Inflammatory macrophage treated with lipopolysaccharide for 1 hour (primary cell): ENCODE measurements at places on chromosomes 3 and 15.

GRCh38 chr15:39180483-39180933 lies 400.4 kb upstream of the THBS1 start:
- DNase-seq, result no peak

- DNase-seq, result no peak
Measured at GRCh38 chr3:177885063-177885462, 651.2 kb upstream of the KCNMB2 start.

- DNase-seq, result no peak
Measured at GRCh38 chr15:47870300-47870955, 153.1 kb downstream of the SEMA6D start.

DNA sequence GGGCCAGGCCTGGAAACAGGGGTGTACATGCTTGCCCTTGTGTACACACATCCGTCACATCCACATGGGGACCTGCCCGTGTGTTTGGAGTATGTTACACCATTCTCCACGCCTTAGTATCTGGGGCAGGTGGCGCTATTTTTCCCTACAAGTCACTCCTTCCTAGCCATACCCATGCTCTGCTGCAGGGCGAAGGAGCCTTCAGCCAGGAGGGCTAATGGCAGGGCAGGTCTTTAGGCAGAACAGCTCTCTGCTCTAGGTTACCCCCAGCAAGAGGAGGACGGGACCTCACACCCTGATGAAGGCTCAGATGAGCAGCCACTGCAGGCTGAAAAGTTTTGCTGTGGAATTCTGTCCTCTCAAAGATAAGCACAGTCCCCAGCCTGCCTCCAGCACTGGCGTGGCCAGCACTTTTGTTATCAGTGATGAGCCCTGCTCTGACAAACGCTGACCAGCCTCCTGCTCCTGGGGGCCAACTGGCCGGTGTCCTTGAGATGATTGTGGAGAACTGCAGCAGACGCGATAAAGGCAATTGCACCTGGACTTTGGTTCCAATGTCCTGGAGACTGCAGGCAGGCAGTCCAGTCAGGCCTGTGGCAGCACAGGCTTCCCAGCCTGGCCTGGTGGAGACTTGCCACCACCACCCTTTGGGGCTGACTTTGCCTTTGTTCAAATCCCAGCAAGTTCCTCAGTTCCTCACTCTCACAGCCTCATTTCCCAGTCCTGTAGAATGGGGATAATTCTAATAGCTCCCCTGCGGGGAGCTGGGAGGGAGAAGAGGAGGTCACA lies 19.8 kb upstream of the PIGZ start:
- DNase-seq, result no peak

DNA sequence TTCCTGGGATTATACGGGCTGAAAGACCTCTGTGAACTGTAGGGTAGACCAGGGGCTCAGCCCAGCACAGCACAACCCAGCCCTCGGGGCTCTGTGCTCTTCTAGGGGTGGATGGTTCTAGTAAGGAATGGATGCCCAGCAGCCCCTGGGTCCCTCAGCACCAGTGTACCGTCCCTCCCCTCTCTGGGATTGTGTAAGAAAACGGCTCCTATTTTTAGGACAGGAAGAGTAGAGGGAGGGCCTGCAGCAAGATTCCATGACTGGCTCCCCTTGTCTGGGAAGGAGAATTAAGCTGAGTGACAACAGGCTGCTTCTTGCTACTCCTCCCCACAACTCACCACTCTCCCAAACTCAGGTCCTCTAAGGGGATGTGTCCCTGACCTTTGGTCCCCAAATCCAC lies 270.8 kb upstream of the TOPAZ1 start:
- DNase-seq, result no peak

- DNase-seq, result no peak
Measured at GRCh38 chr3:68239542-68239941, 585.1 kb upstream of the SUCLG2 start.
